ENCODE measurements at places on chromosomes 3 and 15.

DNA sequence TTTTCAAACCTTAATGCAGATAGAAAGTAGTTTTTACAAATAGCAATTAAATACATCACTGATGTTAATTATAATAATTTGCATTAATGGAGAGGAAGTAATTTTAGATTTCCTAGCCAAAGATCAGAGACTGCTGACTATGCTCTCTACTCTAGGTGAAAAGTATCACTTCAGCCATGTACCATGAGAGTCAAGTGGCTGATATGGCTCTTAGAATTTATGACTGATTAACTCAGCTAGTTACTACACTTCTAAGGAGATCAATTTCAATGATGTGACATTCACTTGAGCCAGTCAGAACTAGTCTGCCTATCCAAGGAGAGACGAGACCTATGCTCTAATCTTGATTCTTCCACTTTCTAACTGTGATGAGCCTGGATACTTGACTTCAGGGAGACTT lies 405.7 kb upstream of the RORA start:
- DNase-seq, result no peak

DNA sequence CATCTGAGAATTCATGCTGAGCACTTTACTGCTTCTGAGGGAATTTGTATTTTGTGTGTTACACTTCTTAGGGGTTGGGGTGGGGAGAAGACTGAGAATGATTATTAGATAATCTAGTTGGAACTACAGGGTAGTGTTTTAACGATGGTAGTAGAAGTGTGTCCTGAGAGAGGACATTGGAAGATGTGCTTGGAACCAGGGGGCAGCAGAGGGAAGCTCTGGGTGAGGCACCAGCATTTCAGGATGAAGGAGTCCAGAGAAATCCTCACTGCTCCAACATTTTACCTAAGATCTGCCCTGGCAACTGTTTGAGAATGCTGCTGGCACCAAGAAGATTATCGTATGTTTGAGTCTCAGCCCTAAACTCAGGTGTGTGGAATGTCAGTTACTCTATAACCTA lies 145.5 kb downstream of the SQOR start:
- no peak for DNase-seq

DNA sequence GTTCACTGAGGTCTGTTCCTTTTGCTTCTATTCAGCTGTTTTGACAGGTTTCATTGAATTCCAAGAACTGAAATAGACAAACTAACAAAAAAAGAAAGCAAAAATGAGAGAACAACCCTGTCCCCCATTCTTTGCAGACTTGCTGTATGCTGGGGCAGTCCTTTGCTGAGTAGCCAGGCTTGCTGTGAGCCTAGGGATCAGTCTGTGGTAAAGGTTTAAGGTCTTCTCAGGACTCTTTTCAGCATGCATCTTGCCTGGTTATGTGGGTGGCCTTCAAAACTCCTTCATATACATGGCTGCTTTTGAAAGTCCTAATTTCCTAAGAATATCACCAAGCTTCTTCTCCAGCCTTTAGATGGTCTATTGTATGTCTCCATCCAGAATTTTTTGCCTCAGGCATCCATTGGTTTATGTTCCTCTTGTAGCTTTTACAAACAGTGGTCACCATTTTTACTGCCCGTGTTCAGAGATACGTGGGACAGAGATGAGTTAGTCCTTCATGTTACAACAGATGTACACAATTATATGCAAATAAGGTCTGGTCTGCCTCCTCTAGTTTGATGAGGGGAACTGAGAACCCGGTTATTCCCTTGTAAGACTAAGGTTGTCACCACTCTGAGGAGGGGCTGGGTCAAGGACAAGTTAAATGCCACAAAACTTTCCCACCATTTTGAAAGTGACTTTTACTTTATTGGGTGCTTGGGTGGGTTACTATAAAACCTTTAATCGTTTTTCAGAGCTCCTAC lies 41.4 kb downstream of the SACM1L start:
- DNase-seq, result no peak

DNA sequence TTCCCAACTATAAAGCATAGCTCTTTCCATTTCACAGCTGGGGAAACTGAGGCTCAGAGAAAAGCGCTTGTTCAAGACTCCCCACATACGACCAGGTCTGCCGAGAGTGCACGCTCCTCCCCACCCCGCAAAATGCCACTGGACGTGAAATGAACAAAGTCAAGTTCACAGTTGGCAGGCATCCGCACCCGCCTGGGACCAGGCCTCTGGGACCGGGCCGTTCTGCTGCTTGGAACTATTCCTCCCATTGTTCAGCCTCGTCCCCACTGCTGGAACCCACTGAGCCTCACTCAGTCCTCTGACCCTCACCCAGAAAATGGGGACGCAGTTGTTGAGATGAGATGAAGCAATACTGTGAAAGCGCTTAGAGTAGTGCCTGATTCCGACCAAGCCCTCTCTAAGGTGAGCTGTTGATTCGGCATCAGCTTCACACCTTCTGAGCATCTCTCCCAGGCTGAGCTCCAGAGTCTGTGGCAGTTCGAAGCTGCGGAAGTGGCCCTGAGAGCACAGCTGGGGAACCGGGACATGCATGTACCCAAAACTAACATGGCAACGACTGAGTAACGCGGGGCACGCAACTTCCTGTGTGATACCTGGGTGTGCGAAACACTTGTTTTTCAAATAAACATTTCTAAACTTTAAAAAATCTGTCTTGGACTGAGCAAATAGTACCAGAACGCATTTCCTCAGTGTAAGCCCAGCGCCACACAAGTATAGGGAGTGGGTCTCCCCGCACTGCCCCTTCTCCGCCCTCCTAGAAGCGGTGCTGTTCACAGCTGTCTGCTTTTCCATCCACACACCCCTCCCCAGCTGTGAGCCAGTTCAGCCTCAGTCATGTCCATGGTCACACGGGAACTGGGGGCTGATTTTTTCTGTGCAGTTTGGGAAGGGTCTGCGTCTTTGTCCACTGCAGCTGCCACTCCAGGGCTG lies 93.4 kb downstream of the CHSY1 start:
- DNase-seq, result no peak

DNA sequence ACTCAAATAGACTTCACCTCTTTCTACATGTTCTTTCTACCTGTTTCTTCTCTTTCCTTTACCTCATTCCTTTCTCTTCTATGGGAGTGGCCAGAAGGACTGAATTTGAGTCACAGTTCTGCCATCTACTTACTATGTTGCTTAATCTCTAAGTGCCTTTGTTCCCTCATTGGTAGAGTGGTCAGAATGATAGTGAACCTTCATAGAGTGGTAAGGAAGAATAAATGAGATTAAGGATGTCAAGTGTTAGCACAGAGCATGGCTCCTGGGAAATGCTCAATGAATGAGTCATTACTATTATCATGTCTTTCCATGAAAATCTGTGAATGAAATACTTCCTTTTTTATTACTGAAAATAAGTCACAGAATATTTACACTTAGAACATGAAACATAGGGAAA lies 17.5 kb downstream of the TMEM207 start:
- DNase-seq, result no peak

All from stimulated activated CD8-positive, alpha-beta memory T cell treated with anti-CD3 and anti-CD28 coated beads, Interleukin-4, amount 100 ng/mL, for 48 hours (primary cell).